ENCODE measurements at places on chromosomes 5 and 9.

DNA sequence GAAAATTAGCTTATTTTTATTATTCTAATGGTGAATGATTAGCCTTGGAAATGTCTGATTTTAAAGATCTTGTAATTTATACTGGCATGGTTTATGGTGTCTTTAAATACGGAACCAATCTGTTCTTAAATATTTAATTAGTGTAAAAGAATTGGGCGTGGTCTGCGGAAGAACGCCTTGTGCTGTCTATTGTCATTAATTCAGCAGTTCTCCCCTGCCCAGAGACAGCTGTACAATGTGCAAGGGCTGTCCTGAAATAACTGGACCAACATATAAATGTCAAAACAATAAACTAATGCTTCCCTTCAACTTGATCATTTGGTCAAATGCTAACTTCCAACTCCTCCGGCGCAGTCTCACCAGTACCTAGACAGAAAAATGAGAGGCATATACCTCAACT, 124.3 kb downstream of the CCDC192 start:
- no peak for DNase-seq

GRCh38 chr9:125626187-125626586, 80.8 kb downstream of the MAPKAP1 start:
- no peak for DNase-seq

DNA sequence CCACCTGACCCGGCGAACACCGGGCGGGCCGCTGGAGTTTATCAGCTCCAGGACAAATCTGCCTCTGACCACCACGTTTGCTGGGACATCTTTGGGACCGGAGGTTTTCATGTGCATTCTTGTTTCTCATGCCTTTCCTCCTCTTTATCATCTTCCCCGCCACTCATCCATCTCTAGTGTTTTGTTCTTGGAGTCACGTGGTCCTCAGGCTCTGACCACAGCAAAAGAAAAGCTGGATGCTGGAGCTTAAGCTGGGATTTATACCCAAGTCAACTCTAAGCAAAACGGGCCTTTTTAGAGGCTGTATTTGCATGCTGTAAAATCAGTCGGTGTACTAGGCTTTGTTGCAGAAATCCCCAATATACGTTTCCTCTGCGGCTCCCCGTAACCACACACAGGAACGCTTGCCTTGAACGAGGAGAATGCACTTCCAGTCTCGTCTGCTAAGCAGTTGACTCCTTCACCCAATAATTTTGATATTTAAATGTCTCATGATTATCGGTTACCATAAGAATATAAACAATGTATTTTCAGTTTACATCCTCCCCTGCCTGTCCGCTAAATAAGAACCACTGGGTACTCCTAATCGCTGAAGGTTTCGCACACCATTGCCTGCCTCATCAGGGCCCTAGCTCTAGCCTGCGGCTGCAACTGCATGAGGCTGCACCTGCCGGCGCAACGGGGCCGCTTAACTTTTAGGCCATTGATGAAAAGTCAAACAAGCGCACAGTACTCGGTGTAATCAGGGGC, 560 bp upstream of the NDUFS6 start:
- peak; percentile 48 for DNase-seq

GRCh38 chr5:179119415-179120170, 59.4 kb downstream of the ZNF354C start:
- DNase-seq: peak; percentile 50

GRCh38 chr9:124520206-124520596, 13.0 kb upstream of the NR5A1 start:
- DNase-seq: no peak

DNA sequence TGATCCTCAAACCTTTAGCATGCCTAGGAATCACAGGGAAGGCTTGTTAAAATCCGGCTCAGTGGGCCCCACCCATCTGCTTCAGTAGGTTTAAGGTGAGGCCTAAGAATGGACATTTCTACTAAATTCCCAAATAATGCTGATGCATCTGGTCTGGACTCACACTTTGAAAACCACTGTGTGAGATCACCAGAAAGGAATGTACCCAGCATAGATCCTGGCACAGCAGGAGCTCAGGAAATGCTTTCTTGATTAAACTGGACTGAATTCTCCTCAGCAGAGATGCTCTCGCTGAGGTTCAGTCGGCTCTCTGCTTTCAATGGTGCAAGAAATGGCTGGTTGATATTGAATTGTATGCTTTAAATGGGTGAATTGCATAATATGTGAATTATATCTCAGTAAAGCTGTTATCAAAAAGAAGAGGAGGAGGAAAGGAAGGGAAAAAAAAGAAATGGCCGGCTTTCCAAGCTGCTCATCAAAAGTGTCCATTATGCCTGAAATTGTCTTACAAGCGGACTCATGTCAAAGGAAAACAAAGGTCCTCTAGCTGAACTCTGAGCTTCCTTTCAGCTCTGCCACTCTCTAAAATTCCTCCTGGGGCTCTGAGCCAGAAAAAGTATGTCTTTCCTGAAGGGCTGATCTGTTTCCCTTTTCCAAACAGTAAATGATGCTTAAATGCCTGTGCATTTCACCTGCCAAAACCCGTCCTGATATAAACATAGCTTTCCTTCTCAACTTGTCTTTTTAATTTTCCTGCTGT, 77.6 kb upstream of the SAP30L start:
- DNase-seq: no peak

- DNase-seq: no peak
Observed at GRCh38 chr9:115673599-115673998, 480.0 kb upstream of the PAPPA start.

DNA sequence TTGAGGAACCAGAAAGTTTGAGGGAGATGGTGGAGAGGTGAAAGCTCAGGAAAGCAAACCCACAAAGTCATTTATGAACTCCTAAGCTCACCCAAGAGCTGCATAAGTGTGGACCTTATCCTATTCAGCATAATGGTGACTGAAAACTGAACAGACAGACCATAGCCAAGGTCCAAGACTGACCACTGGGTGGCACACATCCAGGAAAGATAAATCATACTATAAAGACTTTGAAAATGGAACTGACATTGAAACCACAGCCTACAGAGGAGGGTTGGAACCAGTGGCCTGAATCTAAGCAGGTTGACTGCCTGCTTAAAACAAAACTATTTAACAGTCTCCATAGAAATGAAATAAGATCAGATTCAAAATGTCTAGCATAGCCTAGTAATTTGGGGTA, 121.0 kb upstream of the RGS7BP start:
- DNase-seq: no peak

DNA sequence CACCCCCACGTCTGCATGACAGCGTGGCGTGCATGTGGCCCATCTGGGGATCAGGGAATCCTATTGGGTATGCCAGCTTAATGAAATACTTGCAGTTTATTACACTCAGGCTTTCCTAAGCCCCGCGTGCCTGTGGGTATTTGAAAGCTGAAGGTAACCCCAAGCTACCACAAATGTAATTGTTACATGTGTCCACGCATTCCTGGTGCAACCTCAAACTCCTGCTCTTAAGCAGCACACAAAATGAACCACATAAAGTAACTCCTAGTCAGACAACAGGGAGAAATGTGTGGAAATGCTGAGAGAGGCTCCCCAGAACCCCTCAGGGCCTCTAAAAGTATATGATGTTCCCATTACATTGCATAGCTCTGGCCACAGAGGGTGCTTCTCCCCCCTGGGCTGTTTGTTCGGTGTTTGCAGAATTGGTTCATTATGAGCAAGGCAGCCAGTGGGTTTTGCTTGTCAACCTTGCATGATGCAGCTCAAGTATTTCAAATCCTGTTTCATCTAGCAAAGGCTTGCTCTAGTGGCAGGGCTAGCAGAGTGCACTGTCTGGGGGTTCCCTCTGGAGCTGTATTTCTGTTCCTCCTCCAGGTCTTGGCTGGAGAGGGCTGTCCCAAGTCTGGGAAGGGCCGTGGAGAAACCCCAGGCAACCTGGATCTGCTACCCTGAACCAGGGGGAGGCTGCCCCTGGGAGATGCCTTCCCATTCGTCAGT, 1.8 kb upstream of the DCANP1 start:
- DNase-seq: peak; percentile 14
